ENCODE measurements at places on chromosomes 4 and X. TPM values are rescaled to one million over a fixed set of nuclear protein-coding genes. Genes with fewer than 3 reads are reported as not detected.

- no peak for DNase-seq
Observed at GRCh38 chrX:153161952-153162351, 17.1 kb upstream of the MAGEA1 start.

GRCh38 chr4:182878633-182879495, 38.3 kb downstream of the DCTD start:
- DNase-seq: no peak

GRCh38 chrX:67288156-67288555, 255.7 kb upstream of the AR start:
- no peak for DNase-seq

GRCh38 chr4:172777729-172778431, 390.7 kb upstream of the GALNT7 start:
- no peak for DNase-seq

DNA sequence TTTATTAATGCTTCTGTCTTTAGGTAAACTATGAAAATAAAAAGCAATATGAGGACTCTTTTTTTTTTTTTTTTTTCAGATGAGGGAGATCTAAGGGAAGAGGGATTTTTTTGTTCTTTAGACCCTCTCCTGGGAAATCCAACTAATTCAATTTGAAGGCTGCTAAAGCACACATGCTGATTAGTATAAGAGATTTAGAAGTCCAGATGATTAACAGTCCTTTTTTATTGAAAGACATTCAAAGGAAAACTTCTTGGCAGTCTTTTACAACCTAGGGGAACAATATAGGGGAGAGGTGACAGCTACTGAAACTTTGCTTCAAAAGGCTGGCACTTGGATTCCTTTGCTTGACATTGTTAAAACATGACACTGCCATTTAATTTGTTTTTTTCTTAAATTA, 602.5 kb downstream of the RAPGEF2 start:
- DNase-seq: no peak

- no peak for DNase-seq
Observed at GRCh38 chrX:35700121-35700520, 98.0 kb upstream of the MAGEB16 start.

- no peak for DNase-seq
Observed at GRCh38 chrX:30900227-30900626, 11.2 kb upstream of the TAB3 start.

DNA sequence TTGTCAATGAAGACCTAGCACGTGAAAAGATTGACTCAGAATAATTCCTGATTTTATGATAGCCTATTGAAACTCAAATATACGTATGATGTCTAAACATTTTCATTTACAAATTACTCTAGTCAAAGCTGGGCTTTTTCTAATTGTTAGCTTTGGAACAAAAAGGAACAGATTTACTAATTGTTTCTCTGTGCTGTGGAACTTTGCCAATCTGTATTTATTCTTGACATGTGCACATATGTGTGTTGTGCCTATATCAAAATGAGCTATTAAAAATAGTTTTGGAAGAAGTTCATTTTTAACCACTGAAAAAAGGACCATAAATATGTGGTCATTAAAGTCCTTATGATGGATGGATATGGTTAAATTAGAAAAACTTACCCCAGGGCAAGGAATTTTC, 85.4 kb upstream of the PACRGL start:
- no peak for DNase-seq

The CYLC1 gene
- polyA plus RNA-seq: not detected

The PRSS48 gene
- not detected for polyA plus RNA-seq

The MAP7D2 gene
- polyA plus RNA-seq: 0.27 TPM

The UBA1 gene
- polyA plus RNA-seq: 241 TPM

Measured in AG04450 (cell line).